ENCODE measurements at places on chromosomes 12 and 14.

GRCh38 chr12:71392521-71393145 is 47.0 kb upstream of the LGR5 start:
- DNase-seq = peak; percentile 1

- DNase-seq = no peak
Observed at GRCh38 chr12:56948457-56948777, 9.0 kb downstream of the RDH16 start.

GRCh38 chr12:114835031-114835430 is 151.1 kb upstream of the TBX3 start:
- DNase-seq = no peak

DNA sequence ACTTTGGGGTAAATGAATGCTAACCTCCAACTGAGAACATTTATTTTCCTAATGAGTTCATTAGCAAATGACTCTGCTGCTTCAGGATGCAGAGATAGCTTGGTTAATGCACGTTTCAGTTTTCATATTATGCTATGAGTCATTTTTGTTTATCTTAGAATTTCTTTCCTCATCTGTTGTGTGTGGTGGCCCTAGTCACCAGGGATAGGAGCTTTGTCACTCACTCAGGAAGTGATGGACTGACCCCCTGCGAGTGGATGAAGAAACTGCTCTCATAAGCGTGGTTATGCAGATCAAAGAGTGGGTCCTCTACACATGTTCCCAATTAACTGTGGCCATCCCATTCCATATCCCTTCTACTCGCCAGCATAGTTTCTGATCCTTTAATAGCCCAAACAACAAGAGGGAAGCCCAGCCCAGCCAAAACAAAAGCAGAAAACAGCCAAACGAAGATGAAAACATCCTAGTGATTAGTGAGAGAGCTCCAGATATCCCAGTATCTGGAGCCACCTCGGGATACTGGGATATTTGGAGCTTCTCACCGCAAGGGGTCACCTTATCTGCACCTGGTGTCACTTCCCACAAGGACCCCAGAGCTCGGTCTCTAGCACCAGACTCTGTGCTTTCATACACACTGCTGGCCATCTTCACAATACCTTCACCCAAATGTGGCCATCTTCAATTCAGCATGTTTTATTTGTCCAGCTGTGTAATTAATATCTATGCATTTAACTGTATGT is 8.6 kb downstream of the TC2N start:
- DNase-seq = no peak

DNA sequence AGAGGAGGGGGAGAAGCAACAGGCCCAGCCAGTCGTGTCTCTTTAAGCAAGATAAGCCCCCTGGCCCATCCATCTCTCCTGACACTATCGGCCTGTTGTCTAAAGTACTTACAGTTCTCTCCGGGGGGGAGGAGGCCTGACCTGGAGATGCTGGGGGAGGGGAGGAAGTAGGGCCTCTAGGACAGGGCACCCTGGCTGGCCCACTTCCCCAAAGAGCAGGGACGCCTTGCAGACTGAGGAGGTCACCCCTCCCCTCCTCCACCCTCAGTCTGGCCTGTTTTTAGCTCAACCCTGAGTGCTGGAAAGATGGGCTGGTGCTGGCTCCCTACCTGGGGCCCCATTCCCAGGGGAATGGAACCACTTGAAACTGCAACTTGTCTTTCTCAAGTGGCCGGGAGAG is 70.3 kb downstream of the TBX5 start:
- no peak for DNase-seq

GRCh38 chr12:79301181-79301580 is 389.6 kb downstream of the PAWR start:
- no peak for DNase-seq

GRCh38 chr14:91100102-91100501 is 13.8 kb upstream of the DGLUCY start:
- DNase-seq = no peak

DNA sequence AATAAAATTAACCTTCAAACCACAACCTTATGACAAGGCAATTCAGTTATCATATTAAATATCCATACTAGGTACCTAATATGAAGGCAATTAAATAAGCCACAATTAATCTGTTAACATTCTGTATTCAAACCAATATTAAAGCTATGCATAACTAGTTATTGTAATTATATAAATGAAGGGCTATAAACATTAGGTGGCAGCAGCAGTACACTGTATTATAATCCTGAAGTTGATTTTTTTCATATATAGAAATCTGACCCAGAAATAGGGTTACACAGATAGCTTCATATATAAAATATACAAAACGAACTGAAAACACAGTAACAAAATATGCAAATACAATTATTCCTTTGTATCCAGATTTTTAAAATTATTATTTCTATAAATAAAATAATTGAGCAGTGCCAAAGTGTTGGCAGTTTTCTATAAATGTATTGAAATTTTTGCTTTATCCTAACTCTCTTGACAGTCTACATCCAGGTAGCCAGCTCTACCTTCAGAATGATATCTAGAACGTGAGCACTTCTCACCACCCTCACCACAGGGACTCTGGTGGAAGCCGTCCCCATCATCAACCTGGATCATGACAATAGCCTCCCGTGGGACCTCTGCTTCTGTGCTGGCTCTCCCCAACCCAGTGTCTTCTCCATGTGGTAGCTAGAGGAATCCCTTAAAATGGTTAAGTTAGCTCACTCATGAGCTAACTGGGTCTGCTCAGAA is 136.2 kb downstream of the MED13L start:
- no peak for DNase-seq

DNA sequence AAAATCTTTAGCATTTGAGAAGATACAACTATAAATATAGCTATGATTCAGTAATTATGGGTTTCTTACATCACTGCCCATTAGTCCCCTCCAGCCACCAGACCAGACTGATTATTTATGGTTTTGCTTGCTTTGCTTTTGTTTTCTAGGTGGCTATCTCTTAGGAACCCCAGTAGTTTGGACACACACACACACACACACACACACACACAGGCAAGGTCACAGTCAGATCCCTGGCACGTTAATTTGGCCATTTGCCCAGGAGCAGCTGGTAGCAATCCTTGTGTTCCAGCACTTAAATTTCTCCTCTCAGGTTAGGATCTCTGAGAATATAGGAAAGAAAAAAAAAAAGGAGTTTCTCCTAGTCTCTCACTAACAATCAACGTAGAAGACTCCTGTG is 90.2 kb upstream of the RESF1 start:
- no peak for DNase-seq

- no peak for DNase-seq
Observed at GRCh38 chr14:51859131-51859530, 1.3 kb upstream of the GNG2 start.

- DNase-seq = no peak
Observed at GRCh38 chr12:54959291-54960018, 25.1 kb downstream of the TESPA1 start.

DNA sequence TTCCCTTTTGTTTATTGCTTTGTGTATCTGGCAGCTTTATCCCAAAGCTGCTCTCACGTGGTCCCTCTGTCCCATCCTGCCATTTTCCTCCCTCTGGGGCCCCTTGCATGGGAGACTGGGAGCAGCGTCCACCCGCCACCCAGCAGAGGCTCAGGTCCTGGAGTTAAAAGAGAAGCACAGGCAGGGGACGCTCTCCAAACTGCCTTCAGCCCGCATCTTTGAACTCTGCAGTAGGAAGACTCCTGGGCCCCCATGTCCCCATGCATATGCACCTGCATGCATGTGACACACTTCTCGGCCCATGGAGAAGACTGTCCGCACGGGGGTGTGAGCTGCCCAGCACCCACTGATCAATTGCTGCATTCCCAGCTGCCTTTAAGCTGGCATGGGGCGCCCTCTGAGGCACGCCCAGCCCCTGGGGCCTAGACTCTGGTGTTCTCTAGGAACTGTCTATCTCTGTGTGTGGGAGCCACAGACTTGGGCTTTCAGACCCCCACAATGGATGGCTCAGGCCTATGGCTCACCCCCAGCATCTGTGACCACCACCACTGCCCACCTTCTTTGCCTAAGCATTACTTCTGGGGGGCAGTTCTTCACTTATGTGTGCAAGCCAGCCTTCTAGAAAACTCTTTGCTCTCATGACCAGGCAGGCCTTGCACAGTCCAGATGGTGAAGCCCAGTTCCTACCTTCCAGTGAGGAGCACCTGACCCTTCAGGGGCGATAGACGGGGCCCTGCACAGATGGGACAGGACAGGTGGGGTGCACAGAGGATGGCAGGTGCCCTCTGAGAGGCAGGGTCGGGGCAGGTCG is 96.1 kb upstream of the DIO3 start:
- no peak for DNase-seq

- no peak for DNase-seq
Observed at GRCh38 chr12:27965411-27965810, 7.1 kb downstream of the PTHLH start.

- no peak for DNase-seq
Observed at GRCh38 chr14:55249423-55249822, 21.8 kb upstream of the FBXO34 start.

GRCh38 chr14:99187858-99188257 is 84.1 kb downstream of the BCL11B start:
- no peak for DNase-seq

GRCh38 chr14:105913221-105913620 is 386.8 kb downstream of the TMEM121 start:
- no peak for DNase-seq

- DNase-seq = no peak
Observed at GRCh38 chr12:214003-214741, at the start of gene SLC6A12. Gene SLC6A12 (minus strand): TSS chr12:214157. CDS start chr12:209986, 4,171 bp downstream.

DNA sequence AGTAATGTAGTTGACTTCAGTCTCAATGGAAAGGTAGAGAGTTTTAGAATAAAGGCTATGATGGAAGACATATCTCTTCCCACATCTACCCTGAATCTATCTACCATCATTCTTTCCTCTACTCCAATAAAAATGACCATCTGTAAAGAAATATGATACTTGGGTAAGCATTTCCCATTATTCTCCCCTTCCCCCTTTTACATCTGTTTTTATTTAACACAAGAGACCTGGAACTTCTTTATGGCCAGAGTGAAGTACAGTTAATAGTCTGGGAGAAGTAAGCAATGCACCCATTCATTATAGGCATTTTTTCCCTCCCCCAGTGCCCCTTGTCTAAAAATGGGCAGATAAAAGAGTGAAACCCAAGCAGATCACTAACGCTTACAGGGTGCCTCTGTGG is 6.5 kb downstream of the TPH2 start:
- DNase-seq = no peak

DNA sequence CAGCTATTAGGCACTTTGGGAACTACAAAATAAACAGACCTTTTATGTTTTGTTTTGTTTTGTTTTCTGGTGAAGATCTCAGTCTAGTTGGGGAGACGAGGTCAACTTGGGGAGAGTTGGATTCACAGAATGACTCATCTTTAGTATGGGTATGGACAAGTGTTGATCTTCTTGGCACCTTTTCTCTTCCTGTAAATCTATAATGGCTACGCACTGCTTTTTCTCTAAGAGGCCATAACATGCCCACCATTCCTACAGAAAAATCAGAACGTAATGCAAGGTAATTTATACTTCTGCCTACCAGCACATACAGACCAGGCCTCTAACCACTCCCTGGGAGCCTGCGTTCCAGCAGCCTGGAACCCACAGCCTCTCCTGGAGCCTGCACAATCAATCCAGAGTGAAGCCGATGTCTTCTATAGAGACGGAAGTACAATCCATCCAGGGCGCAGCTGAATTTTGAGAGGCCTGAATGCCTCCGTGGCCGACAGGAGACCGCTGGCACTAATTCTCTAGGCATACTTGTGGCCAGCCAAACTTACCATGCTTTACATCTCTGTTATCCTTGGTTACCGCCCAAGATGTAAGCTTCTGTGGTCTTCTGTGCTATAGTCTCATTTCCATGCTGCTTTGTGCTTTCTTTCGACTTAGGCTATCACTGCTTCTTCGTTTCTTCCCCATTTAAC is 717 bp downstream of the PPHLN1 start:
- no peak for DNase-seq

DNA sequence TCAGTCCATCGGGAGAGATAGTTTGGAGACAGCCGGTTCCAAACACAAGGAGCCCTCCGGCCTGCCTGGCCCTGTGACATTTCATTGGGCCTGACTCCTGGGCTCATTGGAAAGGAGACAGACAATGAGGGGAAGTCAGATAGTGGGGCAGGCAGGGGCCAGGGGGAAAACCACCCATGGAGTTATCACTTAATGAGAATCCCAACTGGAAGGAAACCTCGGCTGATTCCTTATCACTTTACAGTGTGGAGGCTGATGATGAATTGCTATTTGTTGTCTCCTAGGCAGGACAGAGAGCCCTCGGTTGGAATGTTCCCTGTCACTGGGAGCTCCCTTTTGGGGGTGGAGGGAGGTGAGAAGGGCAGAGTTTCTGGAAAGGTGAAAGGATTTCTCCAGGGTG is 44.4 kb downstream of the TBX5 start:
- DNase-seq = no peak

GRCh38 chr14:91911474-91912032 is 35.9 kb downstream of the FBLN5 start:
- DNase-seq = peak; percentile 47

GRCh38 chr14:89922031-89922907 is 32.3 kb downstream of the EFCAB11 start:
- DNase-seq = no peak

All from T-cell (primary cell).